Fibroblast of upper back skin (primary cell): ENCODE measurements at places on chromosomes 2 and 18.

GRCh38 chr18:31120594-31120993 is 18.4 kb upstream of the DSC2 start:
- no peak for DNase-seq

DNA sequence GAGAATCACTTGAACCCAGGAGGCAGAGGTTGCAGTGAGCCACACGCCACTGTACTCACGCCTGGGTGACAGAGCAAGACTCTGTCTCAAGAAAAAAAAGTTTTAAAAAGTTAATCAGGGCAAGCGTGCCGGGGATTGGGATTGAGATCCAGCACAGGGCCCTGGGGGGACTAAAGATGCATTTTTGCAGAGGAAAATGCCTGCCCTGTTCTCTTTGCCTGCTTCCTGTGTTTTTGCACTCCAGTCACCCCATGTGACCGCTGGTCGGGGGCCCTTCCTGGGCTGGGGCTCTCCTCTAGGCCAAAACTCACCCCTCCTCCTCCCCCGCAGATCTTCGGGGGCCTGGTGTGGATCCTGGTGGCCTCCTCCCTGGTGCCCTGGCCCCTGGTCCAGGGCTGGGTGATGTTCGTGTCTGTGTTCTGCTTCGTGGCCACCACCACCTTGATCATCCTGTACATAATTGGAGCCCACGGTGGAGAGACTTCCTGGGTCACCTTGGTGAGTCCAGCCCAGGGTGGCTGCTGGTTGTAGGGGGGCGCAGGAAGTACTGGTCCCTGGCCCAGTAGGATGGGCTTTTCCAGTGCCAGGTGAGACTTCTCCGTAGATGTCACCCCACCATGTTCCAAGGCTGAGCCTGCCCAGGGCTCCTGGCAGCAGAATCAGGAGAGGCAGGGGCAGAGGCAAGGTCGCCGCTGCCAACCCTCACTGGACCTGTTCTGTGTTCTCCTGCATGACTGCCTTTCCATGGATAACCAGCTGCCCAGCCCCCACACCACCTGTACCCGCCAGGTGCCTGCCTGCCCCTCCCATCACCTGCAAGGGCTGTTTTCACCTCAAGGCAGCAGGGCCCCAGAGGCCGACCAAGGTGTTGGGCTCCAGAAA is 22.4 kb downstream of the MAL start:
- no peak for DNase-seq

GRCh38 chr2:239226677-239227581 is 173.9 kb downstream of the HDAC4 start:
- no peak for DNase-seq

DNA sequence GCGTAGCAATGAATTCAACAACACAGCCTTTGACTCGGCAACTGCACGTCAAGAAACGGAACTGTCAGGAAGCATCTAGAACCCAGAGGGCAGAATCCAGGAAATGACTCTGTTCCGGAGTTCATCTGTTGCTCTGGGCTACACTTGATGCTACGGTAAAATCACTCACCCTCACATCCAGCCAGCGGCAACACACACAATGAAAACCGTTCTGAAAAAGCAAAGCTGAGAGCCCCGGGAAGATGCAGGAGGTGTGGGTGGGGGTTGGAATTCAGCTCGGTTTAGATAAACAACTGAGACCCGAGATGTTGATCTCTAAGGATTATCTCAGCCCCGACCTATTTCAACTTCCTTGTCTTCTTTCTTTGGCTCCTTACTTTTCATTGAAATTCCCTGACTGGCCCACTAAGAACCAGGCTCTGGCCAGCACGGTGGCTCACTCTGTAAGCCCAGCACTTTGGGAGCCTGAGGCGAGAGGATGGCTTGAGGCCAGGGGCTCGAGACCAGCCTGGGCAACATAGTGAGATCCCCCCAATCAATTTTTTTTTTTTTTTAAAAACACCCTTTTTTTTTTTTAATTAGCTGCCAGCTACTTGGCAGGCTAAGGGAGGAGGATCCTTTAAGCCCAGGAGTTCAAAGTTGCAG is 13.3 kb upstream of the RAB17 start:
- DNase-seq, result peak; percentile 46

DNA sequence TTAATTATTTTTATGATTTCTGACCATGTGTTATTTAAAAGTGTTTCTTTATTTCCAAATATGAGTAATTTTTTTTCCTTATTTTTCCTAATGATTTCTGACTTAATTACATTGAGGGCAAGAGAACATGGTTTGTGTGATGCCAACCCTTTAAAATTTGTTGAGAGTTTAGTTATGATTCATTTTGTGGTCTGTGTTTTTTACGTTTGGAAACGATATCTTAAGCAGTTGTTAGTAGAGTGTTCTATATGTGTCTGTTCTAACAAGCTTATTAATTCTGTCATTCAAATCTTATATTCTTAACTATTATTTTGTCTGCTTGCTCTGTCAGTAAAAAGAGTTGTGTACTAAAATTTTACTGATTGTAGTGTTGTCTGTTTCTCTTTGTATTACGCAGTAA is 15.0 kb downstream of the NAB1 start:
- no peak for DNase-seq

- peak; percentile 74 for DNase-seq
These were observed 108.8 kb upstream of the PIEZO2 start for GRCh38 chr18:11258039-11258610.

- DNase-seq, result no peak
These were observed 57.7 kb downstream of the BIN1 start for GRCh38 chr2:127048969-127049897.

- DNase-seq, result no peak
These were observed 563.6 kb downstream of the SLC4A3 start for GRCh38 chr2:220191031-220191430.

GRCh38 chr2:10039658-10040410 is 3.5 kb upstream of the KLF11 start:
- DNase-seq, result no peak

DNA sequence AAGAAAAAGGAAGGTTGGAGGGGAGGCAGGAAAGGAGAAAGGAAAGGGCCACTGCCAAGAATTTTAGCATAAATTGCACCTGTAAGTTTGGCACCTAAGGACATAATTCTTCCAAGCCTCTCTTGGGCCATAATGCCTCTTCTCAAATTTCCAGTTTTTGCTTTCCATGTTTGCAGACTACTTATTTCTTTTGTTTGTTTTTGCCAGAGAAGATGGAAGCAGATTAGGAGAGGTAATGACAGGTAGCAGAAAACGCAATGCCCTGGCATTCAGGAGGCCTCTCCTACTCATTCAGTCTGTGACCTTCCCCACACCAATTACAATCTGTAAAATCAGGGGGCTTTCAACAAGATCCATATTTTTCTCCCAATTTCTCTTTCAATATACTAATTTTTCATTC is 56.8 kb downstream of the MRPL33 start:
- DNase-seq, result no peak

DNA sequence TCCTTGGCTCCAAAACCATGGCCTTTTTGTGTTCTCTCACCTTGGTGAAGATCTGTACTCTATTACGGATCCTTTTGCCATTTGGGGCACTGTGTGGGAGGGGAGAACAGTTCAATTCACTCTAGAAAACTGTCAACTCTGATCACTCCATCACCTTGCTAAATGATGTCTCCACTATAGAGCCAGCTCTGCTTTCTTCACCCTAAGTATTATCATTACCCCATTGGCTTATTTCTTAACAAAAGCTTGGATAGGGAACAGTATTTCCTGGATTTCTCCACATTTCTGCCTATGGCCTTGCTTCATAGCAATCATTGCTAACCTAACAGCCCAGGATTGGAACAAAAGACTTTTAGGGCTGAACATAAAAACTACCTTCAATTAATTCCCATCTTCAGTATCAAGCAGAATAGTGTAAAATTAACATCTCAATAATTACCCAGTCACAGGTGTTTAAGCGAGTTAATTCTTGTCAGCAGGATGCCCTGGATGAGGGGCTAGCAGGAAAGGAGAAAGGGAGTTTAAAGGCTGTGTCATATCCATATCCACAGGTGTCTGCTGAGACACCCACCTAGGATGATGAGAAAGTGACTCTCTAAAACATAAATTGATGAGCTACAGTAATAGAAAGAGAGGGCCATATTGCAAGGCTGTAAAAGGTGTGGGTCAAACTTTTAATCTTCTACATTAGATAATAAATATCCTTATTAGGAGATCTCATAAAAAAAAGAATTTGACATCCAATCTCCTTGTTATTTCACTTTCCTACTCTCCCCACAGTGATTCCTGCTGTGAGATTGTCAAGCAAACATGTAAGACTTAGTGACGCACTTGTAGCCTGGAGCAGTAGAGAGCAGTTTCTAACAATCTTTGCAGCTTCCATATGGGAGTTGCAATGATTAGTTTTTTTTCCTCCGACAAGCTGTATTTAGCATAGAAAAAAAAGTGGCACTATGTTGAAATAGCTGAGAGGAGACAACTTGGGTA is 589.5 kb upstream of the NXPH2 start:
- DNase-seq, result no peak

DNA sequence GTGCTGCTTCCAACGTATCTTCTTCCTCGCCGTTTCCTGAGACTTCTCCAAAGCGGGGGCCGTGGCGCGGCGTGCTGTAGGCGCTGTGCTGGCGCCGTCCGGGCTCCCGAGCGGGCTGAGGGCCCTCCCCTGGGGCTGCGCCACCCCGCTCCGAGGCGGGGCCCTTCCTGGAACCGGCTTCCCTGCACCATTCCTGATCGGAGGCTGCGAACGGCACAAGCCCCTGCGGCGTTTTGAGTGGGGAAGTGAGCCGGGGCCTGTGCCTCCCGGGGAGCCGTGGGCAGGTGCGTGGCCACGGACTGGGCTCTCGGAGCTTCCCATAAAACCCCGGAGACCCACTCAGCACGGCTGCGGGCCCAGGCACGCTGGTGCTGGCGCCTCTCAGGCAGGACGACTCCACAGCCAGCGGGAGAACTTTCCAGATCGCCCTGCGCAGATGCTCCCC is 74.7 kb downstream of the PSMG2 start:
- no peak for DNase-seq

- peak; percentile 94 for DNase-seq
These were observed 537.1 kb upstream of the ID2 start for GRCh38 chr2:8144785-8145184.

DNA sequence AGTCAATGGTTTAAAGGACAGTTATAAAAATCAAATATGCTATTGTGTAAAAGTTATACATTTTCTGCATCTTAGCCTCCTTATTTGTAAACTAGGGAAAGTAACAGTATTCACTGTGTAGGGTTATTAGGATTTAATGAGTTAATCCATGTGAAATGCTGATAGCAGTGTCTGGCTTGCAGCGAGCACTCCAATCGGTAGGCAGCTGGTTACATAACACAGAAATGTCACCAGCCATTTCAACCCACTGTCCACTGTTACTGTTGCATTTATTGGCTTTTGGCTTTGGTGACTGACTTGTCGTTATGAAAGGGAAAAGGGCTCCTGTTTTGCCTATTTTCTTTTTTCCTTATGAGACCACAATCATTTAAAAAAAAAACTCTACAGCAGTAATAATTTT is 38.9 kb downstream of the ID2 start:
- DNase-seq, result no peak

DNA sequence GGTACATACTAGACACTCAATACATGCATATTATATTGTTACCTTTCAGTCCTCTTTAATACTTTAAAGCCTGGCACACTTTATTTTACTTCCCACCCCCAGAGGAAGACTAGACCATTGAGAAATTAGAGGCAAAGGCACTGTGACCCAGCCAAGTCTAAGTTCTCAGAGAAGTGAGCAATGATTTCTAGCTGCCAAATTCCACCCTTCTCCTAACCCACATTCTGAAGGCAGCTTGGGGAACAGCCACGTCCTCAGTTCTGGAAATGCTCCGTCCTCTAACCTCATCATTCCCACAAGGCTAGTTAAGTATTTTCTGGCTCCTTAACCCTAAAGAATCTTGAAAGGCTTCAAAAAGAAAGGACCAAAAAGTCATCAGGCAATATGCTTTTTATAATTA is 86.6 kb downstream of the COL5A2 start:
- DNase-seq, result peak; percentile 88

- peak; percentile 45 for DNase-seq
These were observed 36.8 kb downstream of the ADAM23 start for GRCh38 chr2:206480161-206480560.

DNA sequence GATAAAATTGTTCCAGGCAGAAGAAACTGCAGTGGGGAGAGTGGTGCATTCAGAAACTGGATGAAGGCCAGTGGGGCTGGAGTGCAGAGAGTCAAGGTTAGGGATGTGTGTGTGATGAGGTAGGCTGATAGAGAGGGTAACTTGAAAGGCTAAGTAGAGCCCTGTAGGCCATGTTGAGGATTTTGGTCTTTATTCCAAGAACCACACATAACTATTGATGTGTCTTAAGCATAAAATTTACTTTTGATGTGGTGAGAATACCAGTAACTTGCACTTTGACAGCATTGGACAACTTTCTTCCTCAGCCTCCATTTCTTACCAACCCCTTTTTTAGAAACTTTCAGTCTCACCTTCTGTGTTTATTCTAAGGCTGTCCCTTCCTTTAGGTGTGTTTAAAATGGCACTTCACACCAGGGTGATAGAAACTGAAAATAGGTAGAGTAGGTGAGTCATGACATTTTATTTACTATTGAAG is 22.6 kb downstream of the MTX2 start:
- no peak for DNase-seq

GRCh38 chr18:48795696-48796095 is 155.1 kb downstream of the SMAD7 start:
- DNase-seq, result no peak

GRCh38 chr2:229586746-229587705 is 127.3 kb downstream of the DNER start:
- DNase-seq, result peak; percentile 71

GRCh38 chr2:54605836-54606235 is 117.6 kb upstream of the EML6 start:
- DNase-seq, result peak; percentile 76

DNA sequence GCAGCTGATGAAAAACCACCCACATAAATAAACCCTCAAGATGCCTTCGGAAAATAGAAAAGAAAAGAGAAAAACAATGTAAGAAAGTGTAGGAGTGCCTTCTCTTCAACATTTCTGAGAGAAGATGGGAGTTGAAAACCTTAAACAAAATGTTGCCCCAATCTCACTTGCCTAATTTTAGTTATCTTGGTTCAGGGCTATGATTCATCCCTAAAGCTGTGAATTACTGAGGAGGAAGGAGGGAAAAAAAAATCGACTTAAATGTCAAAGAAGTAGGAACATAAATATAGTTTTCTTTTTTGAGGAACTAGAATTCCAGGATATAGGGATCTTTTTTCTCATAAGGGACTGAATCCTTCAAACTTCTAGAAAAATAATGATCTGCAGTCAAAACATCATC is 360.3 kb downstream of the TGIF1 start:
- DNase-seq, result peak; percentile 11

DNA sequence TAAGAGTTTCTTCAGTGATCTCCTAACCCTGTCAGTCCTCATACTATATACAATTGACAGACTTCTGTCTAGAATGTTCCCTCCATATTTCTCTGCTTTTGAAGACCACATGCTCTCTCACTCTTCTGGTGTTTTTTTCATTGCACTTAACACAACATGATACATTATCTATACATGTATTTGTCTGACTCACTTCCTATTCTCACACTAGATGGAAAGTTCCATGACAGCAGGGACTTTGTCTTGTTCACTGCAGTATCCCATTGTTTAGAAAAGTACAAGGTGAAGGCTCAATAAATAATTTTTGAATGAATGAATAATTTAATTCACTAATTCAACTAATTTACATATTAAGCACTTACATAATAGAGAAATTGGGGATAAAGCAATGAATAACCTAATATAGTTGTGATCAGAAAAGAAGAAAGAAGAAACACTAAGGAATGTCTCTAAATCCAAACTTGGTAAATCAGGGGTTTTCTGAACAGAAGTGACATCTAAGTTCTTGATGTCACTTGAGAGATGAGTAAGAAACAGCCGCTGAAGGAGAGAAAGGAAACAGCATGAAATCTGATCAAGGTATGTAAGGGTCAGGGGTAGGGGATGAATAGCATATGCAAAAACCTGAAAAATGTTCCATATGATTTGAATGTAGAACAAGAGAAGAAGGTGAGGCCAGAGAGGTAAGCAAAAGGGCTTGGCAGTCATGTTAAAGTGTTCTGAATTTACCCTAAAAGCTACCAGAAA is 42.4 kb downstream of the MBD2 start:
- no peak for DNase-seq
